ENCODE measurements at places on chromosomes 2 and 18.

GRCh38 chr18:8177330-8178016, 431.8 kb upstream of the RAB12 start:
- no peak for DNase-seq

DNA sequence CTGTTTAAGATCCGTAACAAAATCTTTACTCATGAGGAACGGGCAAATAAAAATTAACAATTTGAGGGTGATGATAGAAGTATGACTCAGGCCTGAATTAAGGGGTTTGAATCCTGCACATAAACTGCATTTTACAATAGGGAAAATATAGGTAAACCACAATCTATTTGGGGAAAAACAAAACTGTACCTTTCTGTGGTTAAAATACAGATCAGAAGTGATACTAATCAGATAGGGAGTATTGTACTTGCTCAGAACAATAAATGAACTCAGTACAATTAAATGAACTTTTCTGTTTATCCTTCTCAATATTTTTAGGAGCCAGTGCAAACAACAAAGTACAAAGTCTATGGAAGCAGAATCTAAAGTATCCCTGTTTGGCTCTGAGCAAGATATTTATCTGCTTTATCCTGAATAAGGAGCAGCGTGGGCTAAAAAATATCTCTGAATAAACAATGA, 287.3 kb downstream of the ZNF385B start:
- DNase-seq, result no peak

DNA sequence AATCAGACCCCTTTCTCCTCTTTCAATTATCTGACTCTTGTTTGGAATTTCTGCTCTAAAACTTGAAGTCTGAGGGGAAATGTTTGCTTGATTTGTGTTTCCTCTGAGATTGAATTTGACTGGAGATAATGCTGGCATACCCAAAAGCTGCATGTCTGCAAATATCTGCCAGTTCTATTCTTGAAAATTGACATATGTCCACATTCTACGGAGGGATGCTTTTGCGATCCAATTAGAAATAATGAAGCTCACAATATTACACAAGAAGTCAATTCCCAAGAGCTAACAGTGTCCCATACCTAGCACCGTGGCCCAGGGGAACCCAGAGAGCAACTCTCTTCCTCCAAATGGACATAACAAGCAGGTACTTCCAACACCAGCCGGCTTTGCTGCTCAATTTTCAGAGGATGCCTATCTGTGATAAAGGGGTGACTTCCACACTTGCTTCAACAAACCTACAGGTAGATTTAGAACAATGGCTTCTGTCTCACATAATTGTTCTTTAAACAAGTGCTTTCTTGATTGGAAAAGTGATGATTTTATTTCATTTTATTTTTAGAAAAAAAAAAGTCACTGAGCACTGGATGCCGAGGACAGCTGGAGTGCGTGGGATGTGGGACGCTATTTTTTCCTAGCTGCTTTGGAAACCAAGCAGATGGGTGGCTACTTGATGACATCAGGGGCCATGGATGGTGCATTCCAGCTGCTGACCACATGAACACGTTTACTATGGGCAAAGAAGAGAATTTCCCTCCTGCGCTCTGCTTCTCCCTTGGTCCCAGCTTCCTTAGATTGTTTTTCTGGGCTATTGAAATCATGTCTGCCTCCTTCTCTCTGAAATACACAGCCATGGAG, 488.9 kb downstream of the RNF144A start:
- DNase-seq, result no peak

- no peak for DNase-seq
Observed at GRCh38 chr2:178514664-178515063, 34.4 kb downstream of the PLEKHA3 start.

- no peak for DNase-seq
Observed at GRCh38 chr18:62280058-62280457, 45.1 kb upstream of the TNFRSF11A start.

- DNase-seq, result no peak
Observed at GRCh38 chr2:3986530-3987258, 283.3 kb downstream of the DCDC2C start.

- DNase-seq, result no peak
Observed at GRCh38 chr2:168626096-168626495, 170.0 kb downstream of the CERS6 start.

DNA sequence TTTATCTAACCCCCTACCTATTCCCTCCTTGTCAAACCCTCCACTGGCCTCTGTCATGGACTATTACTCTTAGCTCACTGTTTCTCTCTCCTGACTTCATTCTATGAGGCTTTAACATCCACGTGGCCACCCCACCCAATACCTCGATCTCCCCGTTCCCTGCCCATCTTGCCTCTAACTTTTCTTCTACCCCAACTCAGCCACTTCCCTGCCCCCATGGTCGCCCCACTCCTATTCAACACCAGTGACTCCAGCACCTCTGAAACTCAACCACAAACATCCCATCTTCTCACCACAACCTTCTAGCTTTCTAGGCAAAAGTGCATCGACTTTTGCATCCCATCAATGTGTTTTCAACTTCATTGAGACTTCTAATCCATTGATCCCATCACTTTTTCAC, 94.2 kb upstream of the EPAS1 start:
- DNase-seq, result no peak

GRCh38 chr2:201128933-201129505, 13.1 kb downstream of the CFLAR start:
- no peak for DNase-seq

DNA sequence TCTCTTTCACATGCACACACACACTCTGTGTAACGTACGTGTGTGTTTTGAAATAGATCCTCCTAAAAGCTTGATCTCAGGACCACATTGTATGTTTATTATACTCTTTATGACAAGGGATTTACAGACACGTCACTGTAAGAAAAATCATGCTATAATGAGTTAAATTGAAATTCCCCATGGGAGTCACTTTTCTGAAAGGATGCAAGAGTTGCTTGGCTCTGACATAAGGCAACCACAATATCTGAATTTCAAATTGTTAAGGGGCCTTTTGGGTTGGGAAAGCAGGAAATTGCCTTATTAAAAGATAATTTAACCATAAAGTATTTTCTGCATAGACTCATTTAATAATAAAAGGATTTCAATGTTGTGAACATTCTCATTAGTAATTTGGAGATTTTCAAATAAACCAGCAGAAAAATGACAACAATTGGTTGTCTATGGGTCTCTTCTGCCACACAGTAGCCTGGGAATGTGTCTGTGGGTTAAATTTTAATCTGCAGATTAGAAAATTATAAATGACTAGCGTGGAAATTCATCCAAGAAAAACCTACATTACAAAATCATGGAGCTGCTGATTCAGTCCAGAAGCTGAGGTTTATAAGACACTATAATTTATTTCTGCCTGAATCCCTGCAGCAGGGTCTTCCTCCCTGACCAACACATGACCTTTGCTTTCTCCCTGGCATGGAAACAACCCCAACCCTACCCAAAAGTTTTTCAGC, 75.9 kb upstream of the PID1 start:
- DNase-seq, result no peak

DNA sequence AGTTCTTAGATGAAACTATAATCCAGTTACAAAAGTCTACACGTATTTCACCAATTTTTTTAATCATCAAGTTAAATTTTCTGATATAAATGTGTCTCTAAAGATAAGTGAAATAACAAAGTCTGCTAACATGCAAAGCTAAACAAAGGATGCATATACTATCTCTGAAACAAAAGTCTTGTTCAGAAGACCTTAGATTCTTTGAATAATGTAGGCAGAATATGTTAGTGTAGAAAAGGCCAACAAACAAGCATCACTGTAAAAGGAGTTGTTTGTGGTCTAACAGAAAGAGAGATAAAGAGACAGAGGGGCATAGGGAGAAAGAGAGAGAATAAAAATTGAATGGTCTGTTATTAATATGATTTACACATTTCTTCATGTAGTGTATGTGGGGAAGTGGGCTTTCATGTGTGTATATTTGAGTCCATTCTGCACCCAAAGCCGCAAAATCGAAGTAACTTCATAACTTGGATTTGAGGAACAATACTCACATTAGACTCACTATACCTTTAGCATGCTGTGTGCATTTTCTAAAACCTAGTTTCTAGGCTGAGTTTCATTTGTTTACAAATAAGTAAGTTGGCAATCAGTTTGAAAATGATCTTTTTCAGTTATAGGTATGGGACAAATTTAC, 734.8 kb upstream of the REG3G start:
- DNase-seq, result no peak

DNA sequence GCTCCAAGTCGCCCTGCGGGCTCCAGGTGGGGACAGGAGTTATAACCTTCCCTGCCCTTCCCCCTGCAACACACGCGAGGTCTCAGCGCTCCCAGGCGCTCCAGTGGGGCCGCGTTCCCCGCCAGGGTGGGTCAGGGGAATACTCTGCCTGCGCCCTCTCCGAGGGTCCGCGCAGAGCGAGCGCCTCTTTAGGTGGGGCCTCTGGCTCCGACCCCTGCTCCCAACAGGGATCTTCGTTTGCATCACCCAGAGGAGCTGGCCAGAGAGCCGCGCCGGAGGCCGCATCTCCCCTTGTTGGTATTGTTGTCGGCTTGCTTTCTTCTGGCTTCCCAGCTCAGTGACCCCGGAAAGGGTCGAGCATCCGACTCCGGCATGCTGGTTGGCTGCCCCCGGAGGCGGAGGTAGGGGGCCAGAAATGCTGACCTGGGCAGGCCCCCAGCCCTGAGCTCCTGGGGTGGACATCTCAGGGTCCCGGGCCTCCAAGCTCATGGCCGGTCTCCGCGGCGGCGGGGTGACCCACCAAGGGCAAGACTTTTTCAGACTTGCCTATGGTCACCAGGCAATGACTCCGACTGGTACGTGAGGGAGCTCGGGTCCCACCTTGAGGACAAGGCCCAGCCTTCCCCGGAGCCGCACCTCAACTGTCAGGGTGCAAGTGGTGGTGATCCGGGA, 11.2 kb upstream of the EN1 start:
- DNase-seq, result peak; percentile 44

DNA sequence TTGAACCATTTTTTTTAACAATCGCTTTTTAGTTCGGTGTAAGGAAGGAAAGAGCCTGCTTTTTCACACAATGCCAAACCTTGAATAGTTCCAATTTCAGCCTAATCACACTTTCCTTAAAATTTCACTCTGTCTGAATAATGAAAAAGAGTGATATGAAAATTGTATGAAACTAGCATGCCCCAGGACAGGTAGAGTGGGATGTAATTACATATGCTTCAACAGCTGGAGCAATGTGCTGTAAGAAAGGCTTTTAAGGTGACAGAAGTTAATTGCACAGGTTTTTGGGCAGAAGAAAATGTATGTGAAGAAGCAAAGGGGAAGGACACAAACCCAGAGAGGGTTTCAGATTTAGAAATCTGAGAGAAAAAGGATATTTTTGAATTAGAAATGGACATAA, 184.0 kb downstream of the DSC3 start:
- no peak for DNase-seq

Data from nephron progenitor cell (in vitro differentiated cells).